Stimulated activated CD4-positive, alpha-beta T cell treated with anti-CD3 and anti-CD28 coated beads, Interleukin-4, amount 100 ng/mL, for 48 hours (primary cell): ENCODE measurements at places on chromosomes 16 and 17.
A peak's percentile ranks its signal among the peaks of the same experiment; 100 is the strongest.

DNA sequence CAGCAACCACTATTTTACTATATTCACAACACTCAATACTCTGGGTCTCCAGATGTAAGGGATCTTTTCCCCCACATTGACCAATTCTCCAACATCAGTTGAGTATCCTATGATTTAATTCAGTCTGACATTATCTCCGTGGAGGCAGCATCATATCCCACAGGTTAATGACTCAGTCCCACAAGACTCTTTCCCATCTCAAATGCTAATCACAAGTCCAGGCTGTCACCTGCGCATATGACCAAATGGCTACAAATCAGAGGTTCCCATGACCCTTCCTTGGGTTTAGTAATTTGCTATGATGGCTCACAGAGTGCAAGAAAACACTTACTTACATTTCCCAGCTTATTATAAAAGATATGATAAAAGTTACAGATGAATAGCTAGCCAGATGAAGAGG is 18.7 kb downstream of the ACSM3 start:
- DNase-seq, result no peak

DNA sequence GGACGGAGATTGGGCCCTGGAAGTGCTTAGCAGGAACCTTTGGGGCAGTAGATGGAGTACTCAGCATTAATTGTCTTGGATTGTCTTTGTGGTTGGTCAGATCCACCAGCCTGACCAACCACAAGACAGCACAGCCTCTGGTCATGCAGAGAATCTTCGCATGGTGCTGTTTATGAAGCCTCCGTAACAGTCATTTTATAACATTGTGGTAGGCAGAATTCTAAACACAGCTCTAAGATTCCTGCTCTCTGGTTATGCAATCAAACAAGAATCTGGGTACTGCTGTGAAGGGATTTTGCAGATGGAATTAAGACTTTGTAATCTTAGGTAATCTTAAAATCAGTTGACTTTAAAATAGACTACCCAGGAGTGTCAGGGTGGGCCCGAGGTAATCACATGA is 312.2 kb upstream of the GOT2 start:
- DNase-seq, result no peak

- DNase-seq, result peak; percentile 5
Measured at GRCh38 chr16:69796285-69797118, 34.4 kb downstream of the WWP2 start.

GRCh38 chr16:83742124-83742899 is 65.5 kb upstream of the HSBP1 start:
- DNase-seq, result no peak

GRCh38 chr17:9370467-9370866 is 205.2 kb downstream of the STX8 start:
- no peak for DNase-seq

DNA sequence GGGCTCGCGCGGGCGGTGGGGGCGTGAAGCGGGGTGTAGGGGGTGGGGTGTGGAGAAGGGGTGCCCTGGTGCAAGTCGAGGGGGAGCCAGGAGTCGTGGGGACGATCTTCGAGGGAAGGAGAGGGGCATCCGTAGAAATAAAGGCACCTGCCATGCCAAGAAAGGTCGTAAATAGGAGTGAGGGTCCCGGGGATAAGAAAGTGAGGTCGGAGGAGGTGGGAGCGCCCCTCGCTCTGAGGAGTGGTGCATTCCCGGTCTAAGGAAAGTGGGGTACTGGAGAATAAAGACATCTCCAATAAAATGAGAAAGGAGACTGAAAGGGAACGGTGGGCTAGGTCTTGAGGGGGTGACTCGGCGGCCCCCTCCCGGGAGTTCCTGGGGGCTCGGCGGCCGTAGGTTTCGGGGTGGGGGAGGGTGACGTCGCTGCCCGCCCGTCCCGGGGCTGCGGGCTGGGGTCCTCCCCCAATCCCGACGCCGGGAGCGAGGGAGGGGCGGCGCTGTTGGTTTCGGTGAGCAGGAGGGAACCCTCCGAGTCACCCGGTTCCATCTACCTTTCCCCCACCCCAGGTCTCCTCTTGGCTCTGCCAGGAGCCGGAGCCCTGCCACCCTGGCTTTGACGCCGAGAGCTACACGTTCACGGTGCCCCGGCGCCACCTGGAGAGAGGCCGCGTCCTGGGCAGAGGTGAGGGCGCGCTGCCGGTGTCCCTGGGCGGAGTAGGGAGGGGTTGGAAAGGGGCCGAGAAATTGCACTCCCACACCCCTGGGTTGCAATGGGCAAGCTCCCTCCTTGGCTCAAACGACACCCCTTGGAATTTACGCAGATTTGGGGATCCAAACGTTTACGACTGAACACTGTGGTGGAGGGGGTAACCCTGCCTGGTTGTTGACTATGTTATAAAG is 888 bp downstream of the CDH1 start:
- no peak for DNase-seq

- DNase-seq, result no peak
Measured at GRCh38 chr17:10837921-10838320, at the start of gene PIRT. Gene PIRT (minus strand): TSS chr17:10838087. CDS start chr17:10825645, 12,442 bp downstream.

- DNase-seq, result peak; percentile 68
Measured at GRCh38 chr17:66655861-66656260, 179.1 kb upstream of the CACNG5 start.

GRCh38 chr17:28398280-28398981 is 7.6 kb downstream of the SLC46A1 start:
- DNase-seq, result no peak

DNA sequence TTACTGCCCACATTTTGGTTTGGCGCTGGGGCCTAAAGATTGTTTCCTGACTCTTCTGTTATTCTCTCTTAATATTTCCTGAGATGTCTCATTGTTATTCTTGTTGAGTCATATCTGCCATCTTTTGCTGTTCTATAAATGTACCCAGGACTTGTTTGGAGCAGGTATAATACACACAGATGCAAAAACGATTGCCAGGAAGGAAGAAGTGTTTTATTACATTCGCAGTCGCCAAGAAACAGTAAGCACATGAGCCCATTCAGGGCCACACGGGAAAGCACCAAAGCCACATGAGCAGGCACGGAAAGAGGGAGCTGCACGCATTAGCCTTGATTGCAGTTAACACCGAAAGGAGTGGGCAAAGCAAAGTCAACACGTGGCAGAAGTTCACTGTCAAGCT is 70.2 kb downstream of the ARHGAP44 start:
- DNase-seq, result no peak

DNA sequence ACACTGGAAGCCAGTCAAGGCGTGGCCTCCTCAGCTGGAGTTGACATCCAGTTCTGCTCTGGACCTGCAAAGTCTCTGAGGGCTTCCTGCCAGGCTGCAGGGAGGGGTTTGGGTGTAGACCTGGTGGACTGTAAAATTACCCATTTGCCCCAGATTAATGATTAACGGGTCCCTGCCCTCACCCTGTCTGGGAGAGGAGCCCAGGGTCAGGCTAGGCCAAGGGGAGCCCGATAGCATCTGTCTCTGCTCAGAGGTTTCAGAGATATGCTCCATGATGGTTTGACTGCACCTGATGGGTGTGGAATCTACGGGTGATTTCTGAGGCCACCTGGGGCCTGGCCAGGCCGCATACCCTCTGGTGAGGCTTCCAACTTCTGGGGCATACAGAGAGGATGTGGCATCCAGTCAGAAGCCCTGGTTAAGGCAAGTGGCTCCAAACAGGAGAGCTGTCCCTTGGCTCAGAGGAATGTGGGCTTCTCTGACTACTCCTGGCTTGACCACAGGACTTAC is 11.2 kb downstream of the PPY start:
- DNase-seq, result no peak

DNA sequence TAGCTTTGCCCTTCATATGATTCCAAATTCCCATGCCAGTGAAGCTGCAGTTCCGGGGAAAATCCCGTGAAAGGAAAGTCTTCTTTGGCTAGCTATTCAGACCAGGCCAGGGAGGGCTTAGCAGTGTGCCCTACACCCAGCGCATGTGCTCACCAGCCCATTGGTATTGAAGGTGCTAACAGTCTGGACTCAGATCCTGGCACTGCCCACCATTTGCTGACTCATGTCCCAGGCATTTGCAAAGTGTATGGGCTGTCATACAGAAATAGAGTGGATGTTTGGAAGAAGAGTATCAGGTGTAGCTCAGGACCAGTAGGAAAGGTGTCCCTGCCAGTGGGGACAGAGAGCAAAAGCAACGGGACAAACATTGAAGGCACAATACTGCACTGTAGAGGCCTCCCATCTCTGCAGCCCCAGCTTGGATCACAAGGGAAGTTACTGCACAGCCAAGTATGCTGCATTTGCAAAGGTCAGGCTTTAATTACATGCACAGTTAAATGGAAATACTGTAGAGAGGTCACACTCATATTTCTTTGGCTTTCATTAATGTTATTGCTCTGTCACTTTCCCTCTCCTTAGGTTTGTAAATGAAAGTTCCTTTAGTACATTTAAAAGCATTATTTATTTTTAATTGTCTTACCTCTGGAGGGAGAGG is 220.0 kb downstream of the IRX3 start:
- no peak for DNase-seq

GRCh38 chr16:78816499-78817195 is 717.2 kb downstream of the WWOX start:
- DNase-seq, result no peak

GRCh38 chr17:14775731-14776492 is 475.0 kb downstream of the HS3ST3B1 start:
- no peak for DNase-seq

GRCh38 chr16:64975821-64976220 is 146.0 kb downstream of the CDH11 start:
- no peak for DNase-seq

DNA sequence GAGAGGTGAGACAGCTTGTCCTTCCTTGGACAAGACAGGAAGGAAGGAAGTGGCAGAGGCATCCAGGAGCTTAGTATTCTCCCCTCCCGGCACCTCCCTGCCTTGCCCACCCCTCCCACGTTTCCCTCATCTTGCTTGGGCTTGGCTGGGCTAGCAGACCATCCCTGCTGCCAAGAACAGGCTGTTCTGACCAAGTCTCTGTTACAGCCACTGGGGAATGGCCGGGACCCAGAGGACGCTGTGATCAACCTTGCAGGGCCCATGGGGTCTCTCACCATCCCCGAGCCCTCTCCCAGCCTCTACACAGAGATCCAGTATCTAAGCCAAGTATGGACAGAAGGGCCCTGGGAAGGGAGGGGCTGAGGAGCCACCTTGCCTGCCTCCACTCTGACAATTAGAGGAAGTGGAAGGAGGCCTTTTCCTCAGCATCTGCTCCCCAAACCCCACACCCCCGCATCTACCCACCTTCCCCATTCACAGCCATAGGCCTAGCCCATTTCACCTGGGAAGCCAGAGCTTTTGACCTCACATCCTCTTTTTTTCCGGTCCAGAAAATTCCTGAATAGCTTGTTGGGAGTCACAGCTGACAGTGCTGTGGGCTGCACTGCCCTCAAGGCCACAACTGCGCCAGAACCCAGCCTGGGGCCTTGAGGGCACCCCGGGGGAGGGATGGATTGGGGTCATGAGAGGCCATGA is 14.1 kb downstream of the CD300LG start:
- DNase-seq, result no peak

DNA sequence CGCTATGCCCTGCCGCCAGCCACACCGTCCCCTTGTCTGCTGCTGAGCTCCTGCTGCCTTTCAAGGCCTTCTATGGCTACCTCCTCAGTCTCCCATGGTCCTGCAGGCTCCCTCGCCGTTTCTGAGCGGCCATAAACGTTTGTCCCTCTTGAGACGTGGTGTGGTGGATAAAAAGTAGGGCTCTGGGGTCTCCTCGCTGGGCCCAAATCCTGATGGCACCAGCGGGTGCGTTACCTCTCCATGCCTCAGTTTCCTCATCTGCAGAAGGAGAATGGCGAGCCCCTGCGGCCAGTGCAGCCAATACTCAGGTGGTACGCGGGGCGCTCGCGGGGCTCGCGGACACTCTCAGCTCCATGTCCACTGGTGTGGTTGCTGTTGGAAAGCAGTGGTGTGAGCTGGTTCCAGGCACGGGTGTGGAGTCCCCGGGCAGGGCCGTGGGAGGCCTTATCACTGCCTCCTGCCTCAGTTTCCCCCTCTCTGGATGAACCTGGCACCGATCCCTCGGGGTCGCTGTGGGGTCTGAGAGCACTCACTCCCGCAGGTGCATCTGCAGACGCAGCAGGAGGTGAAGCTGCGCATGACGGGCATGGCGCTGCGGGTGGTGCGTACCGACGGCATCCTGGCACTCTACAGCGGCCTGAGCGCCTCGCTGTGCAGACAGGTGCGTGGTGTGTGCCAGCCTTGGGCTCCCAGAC is 2.5 kb downstream of the SLC25A10 start:
- DNase-seq, result no peak

DNA sequence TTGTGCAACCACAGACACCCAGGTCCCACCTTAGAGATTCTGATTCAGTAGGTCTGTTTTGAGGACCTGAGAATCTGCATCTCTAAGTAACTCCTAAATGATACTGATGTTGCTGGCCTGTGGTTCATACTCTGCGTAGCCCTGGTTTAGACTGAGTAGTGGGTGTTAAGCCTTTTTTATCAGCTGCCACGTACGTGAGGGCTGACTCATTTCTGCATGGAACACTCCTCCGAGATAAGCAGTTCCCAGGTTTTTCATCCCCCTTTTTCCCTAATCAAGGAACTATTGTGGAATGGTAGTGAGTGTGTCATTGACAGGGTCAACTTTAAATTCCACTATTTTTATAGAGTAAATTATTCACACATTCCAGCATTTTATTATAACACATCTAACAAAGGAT is 26.1 kb downstream of the CDRT4 start:
- no peak for DNase-seq

DNA sequence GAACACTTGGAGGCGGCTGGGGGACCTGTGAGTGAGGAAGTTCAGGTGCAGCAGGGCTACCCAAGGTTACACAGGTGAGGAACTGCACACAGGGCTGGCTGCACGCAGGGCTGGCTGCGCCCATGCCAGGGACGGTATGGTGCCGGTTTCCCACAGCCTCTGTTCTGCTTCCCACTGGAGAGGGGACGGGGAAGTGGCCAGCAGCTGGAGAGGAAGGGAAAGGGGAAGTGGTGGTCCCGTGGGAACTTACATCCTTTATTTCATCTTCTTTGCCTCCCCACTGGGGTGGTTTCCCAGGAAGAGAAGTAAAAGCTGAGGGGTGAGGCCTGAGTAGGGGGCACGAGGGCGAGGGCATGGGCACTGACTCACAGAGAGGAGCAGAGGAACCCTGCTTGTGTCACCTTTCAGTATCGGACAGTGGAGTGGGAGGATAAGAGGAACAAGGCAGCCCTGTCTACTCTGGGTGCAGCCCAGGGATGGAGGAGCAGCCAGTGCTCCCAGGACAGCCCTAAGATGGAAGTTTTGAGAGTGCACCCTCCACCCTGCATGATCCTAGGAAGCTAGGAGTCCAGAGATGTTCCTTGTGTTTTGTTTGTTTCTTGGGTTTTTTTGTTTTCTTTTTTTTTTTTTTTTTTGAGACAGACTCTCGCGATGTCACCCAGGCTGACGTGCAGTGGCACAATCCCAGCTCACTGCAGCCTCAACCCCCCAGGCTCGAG is 25.5 kb upstream of the CDH1 start:
- DNase-seq, result no peak

DNA sequence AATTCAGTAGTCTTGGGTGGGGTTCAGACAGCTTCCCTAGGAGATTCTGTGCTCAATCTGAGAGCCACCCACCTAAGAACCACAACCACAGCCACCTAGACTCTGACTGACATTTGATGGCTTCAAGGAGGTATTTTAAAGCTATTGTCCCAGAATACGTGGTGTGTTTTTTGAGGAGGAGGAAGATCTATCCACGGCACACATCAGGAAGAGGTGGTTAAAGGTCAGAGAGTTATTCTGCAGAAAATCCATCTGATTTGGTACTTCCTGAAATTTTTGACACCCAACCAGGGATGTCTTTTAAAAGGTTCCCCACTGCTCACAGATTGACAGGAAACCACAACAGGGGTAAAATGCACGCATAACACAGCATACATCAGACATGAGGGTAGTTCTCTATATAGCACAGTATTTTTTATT is 25.1 kb downstream of the SMARCE1 start:
- DNase-seq, result no peak
